Thyroid gland (tissue), 4 donors: ENCODE measurements at places on chromosomes 5 and 9.

- no peak for DNase-seq
These were observed 79.0 kb downstream of the ADCY2 start for GRCh38 chr5:7474821-7475403.

DNA sequence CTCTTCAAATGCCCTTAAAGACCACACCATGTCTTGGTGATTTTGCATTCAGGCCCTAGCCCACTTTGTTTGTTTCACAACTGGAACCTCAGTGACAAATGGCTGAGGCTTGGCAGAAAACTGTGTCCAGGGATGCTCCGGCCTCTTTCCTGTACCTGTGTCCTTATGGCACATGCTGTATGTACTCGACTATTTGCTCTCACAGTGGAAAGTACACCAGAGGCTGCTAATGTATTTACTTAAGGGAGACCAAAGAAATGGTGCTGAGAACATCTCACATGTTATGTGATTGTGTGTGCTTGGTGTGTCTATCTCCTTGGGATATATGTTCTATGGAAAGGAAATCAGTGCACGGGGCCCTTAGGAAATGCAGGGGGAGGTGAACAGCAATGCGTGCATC, 263.3 kb downstream of the GADD45G start:
- DNase-seq = no peak

DNA sequence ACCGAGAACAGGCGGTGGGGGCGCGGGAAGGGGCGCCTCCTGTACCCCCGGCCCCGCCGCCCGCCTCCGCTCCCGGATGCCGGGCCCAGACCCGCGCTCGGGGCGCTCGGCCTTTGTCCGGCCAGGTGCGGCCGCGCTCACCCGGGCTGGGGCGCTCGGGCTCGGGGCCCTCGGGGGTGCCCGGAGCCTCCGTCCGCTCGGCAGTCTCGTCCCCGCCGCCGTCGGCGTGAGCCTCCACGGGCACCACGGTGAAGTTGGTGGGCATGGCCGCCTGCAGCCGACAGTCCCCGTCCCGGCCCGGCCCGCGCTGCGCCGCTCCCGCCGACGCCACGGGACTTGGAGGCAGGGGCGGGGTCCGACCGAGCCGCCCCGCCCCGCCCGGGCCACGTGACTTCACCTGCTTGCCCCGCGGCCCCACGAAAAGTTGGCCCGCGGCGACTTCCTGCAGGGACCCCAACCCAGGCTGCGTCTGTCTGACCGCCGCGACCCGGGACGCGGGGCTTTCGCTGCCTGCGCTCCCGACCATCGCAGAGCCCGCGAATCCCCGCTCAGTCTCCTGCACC, at the start of gene SLC12A7:
TSS of gene SLC12A7 (minus strand) at position 337 of the 563 bp plus-strand sequence. CDS start at position 265, 72 bp downstream.
- peak; percentile 69 for DNase-seq

DNA sequence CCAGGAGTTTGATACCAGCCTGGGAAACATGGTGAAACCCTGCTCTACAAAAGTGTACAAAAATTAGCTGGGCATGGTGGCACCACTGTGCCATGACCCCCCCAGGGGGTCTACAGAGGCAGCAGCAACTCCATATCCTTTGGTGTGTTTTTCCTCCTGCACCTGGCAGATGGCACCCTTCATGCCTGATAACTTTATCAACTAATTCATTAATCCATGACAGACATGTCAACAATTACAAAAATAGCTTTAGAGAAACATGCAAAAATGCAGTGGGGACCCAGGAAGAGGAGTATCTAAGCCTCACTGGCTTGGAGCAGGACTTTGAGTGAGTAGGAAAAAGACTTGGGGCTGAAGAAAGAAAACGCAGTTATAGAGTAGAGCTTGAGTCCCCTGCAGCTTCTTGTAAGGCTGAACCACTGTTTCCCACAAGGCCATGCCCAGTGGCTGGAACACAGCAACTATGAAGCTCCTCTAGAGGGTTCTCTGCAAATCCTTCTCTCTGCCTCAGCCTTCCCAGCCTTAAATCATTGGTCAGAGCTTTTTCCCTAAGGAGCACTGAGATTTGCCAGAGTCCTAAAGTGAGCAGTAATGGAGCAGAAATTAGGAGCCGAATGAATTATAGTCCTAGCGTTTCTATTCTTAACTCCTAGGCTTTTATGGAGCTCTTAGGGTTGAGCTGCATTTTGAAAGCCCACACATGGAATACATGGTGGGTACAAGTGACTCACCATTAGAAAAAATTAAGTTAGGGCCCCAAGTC, 25.5 kb upstream of the B4GALT1 start:
- DNase-seq = no peak

- no peak for DNase-seq
These were observed 175.2 kb downstream of the CACNA1B start for GRCh38 chr9:138052635-138053320.

DNA sequence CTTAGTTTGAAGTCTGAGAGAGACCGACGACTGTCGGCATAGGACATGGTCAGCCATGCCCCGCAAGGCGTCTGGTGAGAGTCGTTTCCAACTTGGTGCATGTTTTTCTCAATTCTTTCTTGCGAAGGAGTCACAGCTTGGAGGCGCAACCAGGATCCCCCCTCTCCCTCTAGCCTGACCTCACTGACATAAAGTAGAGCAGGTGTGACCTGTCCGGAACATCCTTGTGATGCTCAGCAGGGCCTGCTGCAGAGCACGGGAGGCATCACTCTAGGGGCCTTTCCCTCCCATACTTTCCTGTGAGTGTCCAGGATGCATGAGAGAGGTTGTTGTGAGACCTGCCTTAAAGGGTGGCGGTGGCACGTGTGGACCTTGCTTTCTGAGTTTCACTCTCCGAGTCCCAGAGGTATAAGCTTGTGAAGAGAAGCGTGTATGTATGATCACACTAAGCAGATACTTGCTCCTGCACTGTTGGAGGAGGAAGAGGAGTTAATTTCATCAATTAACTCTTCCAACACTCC, 5.0 kb downstream of the TENT4A start:
- no peak for DNase-seq

GRCh38 chr5:151087486-151087885, 6.7 kb upstream of the TNIP1 start:
- DNase-seq = no peak

DNA sequence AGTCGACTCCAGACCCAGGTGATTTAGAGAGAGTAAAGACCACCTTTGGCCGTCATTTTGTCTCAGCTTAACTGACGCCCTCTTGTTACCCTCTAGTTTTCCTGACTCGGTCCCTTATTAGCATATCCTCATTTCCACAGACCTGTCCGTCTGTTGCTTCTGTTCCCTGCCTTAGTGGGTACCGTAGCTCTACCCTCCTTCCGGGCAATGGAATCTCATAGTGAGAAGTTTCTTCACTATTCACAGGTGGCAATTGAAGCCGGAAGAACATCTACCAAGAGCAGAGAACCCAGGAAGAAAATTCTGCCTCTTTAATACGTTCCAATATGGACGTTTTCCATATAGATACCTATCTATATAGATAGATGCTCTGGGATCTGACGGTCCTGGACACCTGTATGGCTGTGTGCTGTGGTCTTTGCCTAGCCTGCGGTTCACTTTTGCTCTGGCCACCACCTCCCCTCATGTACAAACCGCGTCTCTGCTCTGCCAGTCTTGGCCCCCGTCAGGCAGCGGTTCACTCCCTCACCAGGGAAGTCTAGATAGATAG, 652 bp upstream of the TMEM161B start:
- peak; percentile 6 for DNase-seq

DNA sequence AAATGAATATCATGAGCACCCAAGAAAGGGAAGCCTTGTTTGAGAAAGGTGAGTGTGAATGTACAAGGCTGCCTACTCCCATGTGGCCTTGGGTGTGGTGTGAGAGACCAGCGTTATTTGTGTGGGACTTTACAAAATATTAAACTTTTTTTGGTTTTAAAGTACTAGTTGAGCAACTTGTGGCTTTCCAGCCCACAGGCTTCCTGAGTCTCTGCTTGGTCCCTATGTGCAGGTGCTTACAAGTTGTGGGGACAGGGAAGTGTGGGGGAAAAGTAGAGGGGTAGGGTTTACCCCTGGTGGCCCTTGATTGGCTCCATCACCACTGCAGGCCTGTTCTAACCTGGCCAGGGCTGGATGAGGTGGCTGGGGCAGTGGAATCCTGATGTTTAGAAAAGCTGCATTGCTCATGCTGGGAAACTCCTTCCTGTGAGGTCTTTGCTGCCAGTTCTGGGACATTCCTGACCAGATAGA, 19.7 kb downstream of the PTTG1 start:
- DNase-seq = no peak

- peak; percentile 97 for DNase-seq
These were observed 10.3 kb upstream of the PCDHB1 start for GRCh38 chr5:141040771-141041426.

- no peak for DNase-seq
These were observed 11.9 kb upstream of the NXNL2 start for GRCh38 chr9:88523056-88523455.

- DNase-seq = peak; percentile 49
These were observed 40.8 kb upstream of the LARP1 start for GRCh38 chr5:154714266-154714986.

DNA sequence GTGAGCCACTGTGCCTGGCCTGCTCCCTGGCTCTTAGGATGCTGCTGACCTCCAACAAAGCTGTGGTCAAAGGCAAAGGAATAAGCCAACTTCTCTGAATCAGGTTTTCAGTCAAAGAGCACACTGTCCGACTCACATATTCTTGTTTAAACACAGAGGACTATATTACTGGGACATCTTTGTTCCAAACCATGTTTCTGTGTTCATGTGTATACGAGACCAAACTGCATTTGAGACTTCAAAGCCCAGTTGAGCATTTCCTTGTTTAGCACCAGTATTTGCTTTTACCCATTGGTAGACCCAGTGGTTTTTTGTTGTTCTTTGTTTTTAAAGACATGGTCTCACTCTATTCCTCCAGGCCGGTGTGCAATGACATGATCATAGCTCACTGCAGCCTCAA, 100.2 kb downstream of the SCAI start:
- DNase-seq = no peak

GRCh38 chr9:79264511-79265355, 307.0 kb upstream of the TLE4 start:
- no peak for DNase-seq

DNA sequence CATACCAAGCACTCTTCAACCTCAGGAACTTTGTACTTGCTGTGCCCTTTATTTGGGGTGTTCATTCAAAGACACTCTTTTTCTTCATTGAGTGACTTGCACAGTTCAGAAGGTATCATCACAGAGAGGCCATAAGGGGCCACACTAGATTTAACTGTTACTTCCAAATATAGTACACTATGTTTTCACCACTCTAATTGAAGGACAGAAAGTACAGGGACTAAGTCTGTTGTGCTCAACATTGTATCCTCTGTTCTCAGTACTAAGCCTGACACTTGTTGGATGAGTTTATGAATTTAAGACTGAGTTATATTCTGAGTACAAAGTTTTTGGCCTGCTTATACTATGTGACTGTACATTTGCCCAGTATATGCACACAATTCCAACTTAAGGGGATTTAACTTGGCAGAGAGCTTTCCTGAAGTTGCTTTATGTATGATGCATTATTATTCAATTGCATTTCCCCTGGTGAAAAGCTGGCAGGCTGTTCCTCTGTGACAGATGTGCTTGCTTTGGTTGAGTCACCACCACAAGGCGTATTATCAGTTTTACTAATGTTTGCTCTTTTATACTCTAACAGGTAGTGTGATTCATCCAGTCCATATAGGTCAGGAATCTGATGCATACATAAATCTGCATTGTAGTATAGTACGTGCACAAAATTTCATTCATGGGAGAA, 714.8 kb downstream of the TLR4 start:
- no peak for DNase-seq

DNA sequence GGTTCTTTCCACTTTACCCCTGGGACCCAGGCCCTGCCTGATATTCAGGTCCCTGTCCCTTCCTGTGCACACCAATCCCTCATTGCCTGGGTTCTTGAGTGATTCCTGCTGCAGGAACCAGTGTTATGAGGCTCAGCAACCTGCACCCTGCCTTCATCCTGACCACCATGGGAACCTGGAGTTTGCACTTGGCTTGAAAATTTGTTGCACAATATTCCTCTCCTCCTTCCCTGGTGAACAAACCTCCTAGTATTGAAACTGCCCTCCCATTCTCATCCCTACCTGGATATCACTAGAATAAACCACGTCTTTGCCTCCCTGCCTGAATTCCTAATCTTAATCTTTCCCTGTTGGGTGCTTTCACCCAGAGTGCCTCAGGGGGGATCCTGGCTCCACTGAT, 52.1 kb upstream of the AFAP1L1 start:
- DNase-seq = no peak

GRCh38 chr9:87499424-87500017, 1.9 kb downstream of the DAPK1 start:
- no peak for DNase-seq
